ENCODE measurements at places on chromosomes 3 and 15.

DNA sequence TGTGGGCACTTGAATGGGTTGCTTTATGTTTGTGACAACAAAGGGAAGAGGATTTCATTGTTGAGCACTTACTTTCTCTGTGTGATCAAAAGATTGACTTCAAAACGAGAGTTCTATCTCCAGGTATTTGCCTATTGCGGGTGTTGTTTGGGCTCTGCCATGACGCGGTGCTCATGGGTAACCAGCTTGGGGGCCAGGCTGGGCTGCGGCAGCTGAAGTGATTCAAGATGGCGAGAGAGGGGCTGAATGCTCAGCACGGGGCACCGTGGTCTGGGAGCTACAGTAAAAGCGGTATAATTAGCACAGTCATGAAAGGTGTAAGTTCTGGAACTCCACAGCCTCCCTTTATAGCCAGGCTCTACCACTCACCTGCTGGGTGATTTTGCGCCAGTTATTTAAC is 31.0 kb upstream of the ADCY5 start:
- DNase-seq = no peak

GRCh38 chr3:112873632-112874031 is 27.0 kb upstream of the CD200R1L start:
- no peak for DNase-seq

DNA sequence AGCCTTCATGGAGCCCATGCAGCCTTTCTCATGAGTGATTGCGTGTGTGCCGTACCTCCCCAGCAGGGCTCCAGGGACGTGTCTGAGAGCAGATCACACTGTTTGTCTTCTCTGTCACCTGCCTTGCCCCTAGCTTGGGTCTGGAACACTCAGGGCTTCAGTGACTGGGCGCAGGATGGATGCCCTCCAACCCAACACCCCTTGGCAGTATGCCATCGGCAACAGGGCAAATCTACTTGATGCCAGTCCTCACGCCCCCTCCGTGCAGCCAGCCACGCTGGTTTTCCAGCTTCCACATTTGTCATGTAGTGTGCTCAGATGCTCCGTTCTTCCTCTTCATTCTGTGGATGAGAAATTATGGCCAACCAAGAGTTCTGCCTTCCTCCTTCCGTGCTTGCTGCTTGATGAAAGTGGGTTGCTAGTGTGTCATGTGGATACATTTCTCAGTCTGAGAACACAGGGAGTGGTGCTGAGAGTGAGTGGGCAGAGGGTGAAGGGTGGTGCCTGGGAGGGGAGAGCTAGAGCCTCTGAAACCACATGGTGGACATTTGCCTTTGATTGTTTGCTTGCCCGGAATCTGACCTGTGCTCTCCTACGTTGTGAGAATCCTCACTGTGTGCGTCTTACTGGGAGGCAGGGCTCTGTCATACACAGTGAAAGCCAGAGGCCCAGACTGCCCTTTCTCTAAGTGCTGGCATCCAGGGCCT is 97.2 kb downstream of the FAM43A start:
- DNase-seq = no peak

DNA sequence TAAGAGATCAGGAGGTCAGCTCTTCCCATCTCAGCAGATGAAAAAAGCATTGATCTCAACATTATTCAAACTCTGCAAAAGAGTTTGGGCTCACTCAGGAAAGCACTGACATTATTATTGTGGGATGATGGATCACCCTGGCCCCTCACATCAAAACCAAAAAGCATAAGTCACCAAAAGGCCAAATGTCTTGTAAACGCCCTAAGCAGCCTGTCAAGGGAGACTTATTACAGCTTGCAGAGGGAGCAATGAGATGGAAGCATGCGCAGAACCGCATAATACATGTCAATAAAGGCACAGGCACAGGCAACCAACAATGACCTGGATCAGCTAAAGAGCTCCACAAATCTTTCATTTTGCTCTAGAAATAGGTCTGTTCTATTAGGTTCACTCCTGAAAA is 4.6 kb downstream of the FSIP1 start:
- DNase-seq = no peak

DNA sequence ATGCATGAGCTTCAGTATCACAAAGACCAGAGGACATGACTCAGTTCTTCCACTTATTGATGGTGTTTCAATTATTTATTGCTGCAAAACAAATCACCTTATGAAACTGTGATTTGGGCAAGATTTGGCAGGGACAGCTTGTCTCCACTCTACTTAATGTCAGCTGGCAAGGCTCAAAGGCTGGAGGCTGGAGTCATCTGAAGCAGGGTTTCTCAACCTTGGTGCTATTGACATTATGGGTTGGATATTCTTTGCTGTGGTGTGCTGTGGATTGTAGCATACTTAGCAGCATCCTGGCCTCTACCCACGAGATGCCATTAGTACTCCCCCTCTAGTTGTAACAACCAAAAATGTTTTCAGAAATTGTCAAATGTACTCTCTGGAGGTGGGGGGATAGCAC is 138.8 kb upstream of the PEX5L start:
- no peak for DNase-seq

All from NCI-H1930 (cell line).